ENCODE measurements at places on chromosomes 4 and X.

DNA sequence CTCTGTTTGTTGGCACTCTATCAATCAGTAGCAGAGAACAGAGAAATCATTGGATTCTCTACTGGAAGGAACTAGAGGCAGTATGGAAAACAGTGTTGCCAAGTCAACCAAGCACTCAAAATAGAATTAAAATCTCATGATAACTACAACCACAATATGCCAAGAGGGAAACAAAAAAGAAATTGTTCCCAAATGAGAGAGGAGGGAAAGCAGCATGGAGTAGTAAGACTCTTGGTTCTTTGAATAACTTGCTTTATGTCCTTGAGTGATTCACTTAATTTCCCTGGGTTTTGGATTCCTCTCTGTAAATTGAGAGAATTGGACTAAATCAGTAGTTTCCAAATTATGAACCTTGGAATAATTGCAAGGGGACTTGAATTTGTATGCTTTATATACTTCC is 285.5 kb upstream of the ANKRD50 start:
- no peak for DNase-seq

DNA sequence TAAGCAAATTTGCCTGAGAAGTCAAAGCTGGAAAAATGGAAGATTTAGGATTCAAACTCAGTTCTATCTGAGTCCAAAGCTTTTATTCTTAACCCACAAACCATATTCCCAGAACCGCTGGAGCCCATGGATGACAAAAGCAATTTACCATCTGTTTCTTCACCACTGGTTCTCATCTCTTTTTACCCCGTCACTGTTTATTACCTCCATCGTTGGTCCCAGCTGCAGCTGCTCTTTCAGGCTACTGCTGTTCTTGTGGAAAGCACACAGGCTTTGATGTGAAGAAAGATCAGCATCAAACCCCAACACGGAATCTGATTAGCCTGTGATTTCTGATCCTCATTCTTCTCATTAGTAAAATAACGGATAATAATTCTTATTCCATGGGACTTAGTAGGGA is 9.5 kb downstream of the FBXO8 start:
- no peak for DNase-seq

- no peak for DNase-seq
These were observed 8.1 kb upstream of the TBC1D1 start for GRCh38 chr4:37882665-37883296.

DNA sequence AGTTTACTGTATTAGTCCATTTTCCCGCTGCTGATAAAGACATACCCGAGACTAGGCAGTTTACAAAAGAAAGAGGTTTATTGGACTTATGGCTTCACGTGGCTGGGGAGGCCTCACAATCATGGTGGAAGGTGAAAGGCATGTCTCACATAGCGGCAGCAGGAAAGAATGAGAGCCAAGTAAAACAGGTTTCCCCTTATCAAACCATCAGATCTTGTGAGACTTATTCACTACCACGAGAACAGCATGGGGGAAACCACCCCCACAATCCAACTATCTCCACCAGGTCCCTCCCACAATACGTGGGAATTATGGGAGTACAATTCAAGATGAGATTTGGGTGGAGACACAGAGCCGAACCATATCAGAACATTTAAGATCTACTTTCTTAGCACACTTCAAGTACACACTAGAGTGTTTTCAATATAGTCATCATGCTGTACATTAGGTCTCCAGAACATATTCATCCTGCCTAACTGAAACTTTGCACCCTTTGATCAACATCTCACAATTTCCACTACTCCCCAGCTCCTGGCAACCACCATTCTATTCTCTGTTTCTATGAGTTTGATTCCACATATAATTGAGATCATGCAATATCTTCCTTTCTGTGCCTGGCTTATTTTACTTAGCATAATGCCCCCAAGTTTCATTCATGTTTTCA is 341.0 kb downstream of the ARHGAP24 start:
- no peak for DNase-seq

- DNase-seq, result no peak
These were observed 113.0 kb downstream of the IQCM start for GRCh38 chr4:149702414-149703293.

GRCh38 chr4:185254434-185254833 is 45.0 kb downstream of the SNX25 start:
- peak; percentile 28 for DNase-seq

DNA sequence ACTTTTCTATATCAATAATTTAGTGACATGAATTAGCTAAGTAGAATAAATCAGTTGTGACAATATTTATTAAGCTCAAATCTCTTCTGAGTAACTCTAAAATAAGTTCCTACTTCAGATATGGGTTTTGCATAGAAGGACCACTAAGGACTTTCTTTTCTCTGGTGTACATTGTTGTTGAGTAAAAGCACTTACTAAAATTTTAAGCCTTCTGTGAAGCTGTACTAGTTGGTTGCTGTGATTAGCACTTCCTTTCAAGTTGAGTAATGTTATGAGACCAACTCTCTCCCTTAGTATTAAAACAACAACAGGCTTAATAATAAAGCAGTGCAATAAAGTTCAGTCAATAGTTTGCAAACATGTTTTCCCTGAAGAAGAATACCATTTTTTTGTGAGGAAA is 667.4 kb upstream of the NDST4 start:
- DNase-seq, result no peak

GRCh38 chrX:44997282-44997812 is 124.4 kb downstream of the KDM6A start:
- DNase-seq, result no peak

DNA sequence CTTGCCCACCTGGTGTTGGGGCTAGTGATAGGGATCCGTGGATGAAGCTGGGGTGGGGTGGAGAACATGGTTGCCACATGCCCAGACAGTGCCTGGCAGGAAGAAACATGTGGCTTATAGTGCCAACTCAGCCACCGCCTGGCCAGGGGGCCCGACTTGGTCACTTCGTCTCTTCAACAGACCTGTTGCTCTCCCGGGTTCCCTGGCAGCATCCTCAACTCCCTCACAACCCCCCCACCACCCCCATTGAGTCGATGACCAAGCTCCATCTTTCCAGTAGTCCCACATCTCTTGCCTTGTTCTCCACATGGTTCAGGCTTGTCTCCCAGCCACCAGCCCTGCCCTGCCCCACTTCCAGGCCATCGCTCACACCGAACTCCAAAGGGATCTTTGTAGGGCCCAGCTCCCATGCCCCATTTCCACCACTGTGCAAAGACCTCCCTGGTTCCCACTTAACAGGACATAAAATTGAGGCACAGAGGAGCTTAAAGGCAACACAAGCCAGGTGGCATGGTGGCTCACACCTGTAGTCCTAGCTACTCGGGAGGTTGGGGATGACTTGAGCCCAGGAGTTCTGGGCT is 7.8 kb downstream of the PNCK start:
- DNase-seq, result no peak

GRCh38 chr4:115851918-115852766 is 738.7 kb upstream of the NDST4 start:
- DNase-seq, result peak; percentile 44

- DNase-seq, result peak; percentile 66
These were observed 86.3 kb downstream of the EGF start for GRCh38 chr4:109998867-109999584.

- peak; percentile 30 for DNase-seq
These were observed 31.7 kb downstream of the ZNF275 start for GRCh38 chrX:153365670-153366069.

- no peak for DNase-seq
These were observed 22.7 kb downstream of the SCML1 start for GRCh38 chrX:17759990-17760389.

DNA sequence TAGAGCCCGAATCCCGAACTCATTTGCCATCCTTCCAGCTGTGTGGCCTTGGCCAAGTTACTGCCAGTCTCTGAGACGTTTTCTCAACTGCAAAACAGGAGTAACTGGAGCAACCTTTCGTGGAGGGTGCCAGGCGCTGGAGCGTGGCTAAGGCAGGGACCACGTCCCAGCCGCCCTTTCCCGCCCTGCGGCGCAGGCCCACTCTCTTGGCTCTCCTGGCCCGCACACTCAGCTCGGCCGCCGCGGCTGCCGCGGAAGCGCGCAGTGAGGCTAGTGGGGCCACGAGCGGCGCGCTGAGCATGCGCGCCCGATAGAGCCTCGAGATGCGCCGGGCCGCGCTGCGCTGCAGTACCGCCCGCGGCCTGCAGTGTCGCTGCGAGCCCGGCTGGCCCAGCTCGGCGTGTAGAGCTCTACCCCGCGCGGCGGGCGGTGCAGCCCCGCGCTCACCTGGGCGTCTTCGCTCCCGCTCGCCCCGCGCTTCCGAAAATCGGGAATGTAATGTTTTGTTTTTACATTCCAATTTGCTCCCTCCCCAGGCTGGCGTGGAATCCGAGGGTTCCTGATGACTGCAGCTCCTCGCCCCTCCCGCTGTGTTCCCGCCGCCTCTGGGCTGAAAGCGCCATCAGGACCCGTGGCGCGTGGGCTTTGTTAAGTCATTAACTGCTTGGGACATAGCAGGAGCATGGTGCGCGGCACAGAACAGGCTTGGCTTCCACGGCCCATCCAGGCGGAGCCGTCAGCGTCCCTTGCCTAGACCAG is 4.0 kb upstream of the ZNF518B start:
- DNase-seq, result peak; percentile 85

GRCh38 chr4:930827-931193 is 1.3 kb downstream of the GAK start:
- DNase-seq, result no peak

GRCh38 chrX:53622431-53622830 is 64.1 kb downstream of the HUWE1 start:
- no peak for DNase-seq

- no peak for DNase-seq
These were observed 123.6 kb downstream of the SH3RF1 start for GRCh38 chr4:169147191-169147590.

- DNase-seq, result no peak
These were observed 8.8 kb downstream of the EPHA5 start for GRCh38 chr4:65661471-65661870.

- DNase-seq, result no peak
These were observed 90.6 kb upstream of the AFAP1 start for GRCh38 chr4:8030121-8030781.

- no peak for DNase-seq
These were observed 31.7 kb downstream of the SCML1 start for GRCh38 chrX:17768997-17769396.

DNA sequence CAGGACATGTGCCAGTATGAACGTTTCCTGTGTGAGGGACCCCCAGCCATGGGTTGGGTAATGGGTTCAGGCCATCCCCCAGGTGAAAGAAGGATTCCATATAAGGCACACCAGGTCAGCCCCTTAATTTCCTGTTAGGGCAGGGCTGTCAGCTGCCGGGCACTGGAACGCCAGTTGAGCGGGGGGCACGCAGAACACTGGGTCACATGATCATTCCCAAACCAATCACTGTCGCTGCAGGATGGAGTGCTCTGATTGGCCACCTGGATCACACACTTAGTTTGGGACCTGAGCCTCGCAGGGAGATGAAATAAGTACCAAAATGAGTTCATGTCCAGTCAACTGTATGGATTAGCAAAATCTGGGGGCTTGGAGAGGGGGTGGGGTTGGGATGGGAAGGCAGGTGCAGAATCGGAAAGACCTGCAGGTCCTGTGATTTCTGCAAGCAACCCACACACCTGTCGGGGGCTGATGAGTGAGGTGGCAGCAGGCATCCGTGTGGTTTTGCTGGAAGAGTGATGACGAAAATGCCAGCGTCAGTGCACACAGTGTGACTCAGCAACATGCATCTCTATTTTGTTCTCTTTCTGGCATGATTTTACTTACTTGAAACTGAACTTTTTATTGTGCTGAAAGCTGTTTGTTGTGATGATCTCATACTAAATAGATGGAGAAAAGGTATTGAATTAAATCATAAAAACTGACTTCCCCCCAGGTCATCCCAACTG is 32.2 kb downstream of the RNF212 start:
- peak; percentile 20 for DNase-seq

GRCh38 chrX:153527208-153527607 is 9.8 kb downstream of the ATP2B3 start:
- no peak for DNase-seq

- no peak for DNase-seq
These were observed 5.1 kb upstream of the ASMT start for GRCh38 chrX:1609762-1610161.

GRCh38 chr4:3640587-3640962 is 108.4 kb upstream of the LRPAP1 start:
- no peak for DNase-seq

DNA sequence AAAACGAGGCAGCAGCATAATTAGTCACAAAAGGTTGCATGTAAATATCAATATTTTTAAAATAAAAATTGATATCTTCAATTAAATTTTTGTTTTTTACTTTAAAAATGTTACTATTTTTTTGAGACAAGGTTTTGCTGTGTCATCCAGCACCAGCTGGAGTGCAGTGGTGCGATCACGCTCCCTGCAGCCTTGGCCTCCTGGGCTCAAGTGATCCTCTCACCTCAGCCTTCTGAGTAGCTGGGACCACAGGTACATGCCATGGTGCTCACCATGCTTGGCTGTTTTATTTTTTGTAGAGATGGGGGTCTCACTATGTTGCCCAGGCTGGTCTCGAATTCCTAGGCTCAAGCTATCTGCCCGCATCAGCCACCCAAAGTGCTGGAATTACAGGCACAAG is 96.8 kb upstream of the FRAS1 start:
- DNase-seq, result no peak

GRCh38 chrX:21838937-21839333 is 482 bp upstream of the MBTPS2 start:
- no peak for DNase-seq

GRCh38 chr4:52617336-52618020 is 41.6 kb downstream of the USP46 start:
- DNase-seq, result no peak

DNA sequence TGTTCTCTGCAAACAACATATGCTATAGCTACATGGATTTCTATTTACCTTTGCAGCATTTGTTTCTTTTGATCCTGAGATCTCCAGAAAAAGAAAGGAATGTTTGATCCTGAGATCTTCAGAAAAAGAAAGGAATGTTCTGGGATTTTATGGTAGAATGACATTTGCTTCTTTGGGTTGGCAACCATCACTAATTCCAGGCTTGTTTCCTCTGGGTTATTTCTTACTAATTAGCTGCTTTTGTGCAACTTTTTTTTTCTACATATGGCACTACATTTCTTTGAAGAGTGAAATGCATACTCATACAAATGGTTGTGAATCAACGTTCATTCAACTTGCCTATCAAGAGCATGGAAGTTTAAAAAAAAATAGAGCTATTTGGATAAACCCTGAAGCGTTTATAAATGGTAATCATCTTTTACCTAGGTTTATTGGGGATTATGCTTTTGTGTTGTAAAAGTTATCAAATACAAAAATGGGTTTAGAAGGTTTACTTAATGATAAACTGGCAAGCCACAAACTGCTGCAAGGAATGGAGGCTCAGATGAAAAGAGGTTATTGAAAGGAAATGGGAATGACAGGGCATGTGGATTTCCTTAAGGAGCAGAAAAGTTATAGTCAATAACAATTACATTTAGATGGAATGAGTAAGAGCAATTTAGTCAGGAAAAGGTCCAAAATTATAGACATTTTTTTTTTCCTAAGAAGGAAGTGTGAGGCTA is 95.6 kb upstream of the PCDH18 start:
- no peak for DNase-seq

- DNase-seq, result no peak
These were observed 208.3 kb upstream of the MID1 start for GRCh38 chrX:10828640-10829039.

GRCh38 chr4:10006601-10007435 is 14.5 kb downstream of the SLC2A9 start:
- DNase-seq, result peak; percentile 36

- no peak for DNase-seq
These were observed 62.7 kb downstream of the CHST7 start for GRCh38 chrX:46636223-46636622.

All from activated CD4-positive, alpha-beta T cell treated with anti-CD3 and anti-CD28 coated beads, Interleukin-10, Interleukin-2, amounts not matched to agents 100 ng/mL and 50 ng/mL, durations not matched to agents 16 hours and 8 hours (primary cell).